Body of pancreas (tissue), 4 donors: ENCODE measurements at places on chromosomes 2 and 18. TPM values are rescaled to one million over a fixed set of nuclear protein-coding genes. Genes with fewer than 3 reads are reported as not detected.

PARD3B gene
- 15.0 TPM for total RNA-seq

- no peak for DNase-seq
Measured at GRCh38 chr18:72375618-72376017, 168.5 kb downstream of the CBLN2 start.

DNA sequence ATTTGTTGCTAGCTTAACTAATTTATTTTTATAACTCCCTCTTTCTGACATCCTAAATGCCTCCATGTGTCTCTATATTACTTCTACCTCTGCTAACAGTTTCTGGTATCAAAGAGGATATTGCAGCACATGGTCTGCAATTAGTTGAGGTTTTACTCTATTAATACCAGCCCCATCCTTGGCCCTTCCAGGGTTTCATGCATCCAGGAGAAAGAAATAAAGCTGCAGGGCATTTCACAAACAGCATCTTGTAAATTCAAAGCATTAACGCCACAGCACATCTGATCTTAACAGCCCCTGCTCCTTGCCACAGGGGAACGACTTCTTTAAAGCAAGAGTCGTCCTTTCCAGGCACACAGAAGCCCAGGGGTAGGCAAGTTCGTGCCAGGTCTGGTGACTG is 258.9 kb downstream of the ICOS start:
- no peak for DNase-seq

- peak; percentile 75 for DNase-seq
Measured at GRCh38 chr2:11248-11941, 34.9 kb downstream of the FAM110C start.

DNA sequence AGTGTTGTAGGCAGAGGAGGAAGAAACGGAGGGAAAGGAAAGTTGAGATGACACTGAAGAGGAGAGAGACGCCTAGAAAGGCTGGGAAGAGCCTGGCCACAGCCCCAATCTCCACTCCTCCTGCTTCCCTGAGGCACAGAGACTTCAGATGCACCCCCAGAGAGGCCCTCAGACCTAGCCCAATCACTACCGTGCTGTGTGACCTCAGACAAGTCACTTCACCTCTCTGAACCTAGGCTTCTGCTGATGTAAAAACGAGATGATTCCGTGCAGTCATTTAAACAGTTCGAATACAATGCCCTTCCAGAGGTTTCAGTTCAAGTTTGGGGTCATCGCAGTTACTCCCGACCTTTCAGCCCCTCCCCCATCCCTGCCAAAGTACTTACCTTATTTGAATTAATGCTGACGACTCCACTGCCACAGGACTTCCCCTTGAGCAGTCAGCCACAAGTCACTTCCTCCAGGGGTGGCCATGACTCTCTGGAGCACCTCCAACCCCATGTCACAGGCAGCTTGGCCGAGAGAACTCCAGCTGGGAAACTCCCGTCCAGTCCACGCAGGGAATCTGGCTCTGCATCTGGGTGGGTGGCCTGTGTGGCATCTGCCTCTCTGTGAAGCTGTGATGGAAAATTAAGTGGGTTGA is 105.2 kb upstream of the ID2 start:
- DNase-seq: no peak

SP9 gene
- total RNA-seq: not detected

ANXA4 gene
- 399 TPM for total RNA-seq

GRCh38 chr2:109331896-109332848 is 203.2 kb downstream of the SH3RF3 start:
- peak; percentile 49 for DNase-seq

RNMT gene
- total RNA-seq: 15.3 TPM

GRCh38 chr18:31596081-31596872 is 4.6 kb downstream of the TTR start:
- DNase-seq: no peak

DNA sequence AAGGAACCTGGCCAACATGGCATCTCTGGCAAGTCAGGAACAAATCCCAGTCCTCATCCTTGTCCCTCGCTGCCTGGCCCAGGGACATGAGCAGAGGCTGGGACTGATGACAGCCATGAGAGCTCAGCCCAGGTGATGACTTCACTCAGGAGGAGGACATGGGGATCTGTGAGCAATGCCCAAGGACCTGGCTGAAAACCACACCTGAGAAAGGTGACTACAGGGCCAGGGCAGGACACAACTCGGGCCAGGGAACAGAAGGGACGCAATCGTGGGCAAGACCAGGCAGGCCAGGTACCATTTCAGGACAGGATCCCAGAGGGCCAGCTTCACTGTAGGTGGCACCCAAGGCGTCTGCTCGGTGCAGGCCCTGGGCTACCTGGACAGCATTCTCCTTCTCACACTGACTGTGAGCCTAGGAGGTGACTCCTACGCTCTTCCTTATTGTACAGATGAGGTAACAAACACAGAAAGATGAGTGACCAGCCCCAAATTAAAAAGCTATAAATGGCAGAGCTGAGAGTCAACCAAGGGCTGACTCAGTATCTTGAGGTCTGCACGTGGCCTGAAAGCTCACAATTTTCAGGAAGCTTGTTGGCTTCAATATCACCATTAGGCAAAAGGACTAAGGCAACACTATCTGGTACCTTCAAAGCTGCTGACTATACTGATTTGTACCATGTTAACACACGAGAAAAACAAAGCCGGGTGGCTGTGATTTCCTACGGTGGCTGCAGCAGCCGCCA is 141.1 kb downstream of the EIPR1 start:
- DNase-seq: no peak

DNA sequence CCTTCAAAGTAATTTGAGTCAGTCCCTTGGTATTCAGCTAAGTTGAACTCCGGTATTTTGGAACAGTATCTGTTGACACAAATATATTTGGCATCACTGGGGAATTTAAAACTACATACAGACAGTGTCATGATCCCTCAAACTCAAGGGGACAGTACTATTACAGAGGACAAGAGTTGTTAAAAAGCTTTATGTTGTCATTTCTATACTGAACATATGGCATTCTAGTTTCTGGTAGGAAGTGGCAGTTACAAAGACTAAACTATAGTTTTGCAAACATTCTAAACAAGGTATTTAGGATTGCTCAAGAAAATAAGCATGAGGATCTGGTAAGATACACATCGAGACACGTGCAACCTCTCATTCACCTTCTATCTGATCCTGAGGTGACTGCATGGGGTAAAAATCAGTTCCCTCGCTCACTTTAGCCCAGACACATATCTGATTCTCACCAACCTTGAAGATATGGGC is 16.6 kb upstream of the CCNYL1 start:
- DNase-seq: no peak

DNA sequence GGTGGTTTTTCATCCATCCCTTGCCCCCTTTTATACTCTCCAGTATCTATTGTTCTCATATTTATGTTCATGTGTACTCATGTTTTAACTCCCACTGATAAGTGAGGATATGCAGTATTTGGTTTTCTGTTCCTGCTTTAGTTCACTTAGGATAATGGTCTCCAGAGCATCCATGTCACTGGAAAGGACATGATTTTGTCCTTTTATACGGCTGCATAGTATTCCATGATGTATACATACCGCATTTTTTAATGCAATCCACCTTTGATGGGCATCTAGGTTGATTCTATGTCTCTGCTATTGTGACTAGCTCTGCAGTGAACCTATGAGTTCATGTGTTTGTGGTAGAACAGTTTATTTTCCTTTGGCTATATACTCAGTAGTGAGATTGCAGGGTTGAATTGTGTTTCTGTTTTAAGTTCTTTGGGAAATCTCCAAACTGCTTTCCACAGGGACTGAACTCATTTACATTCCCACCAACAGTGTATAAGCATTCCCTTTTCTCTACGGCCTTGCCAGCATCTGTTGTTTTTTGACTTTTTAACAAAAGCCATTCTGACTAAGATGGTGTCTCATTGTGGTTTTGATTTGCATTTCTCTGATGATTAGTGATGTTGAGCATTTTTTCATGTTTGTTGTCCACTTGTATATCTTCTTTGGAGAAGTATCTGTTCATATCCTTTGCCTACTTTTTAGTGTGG is 420.2 kb downstream of the THSD7B start:
- no peak for DNase-seq

RPRM gene
- not detected for total RNA-seq

GRCh38 chr2:215332872-215333595 is 21.2 kb downstream of the ATIC start:
- DNase-seq: no peak

DNA sequence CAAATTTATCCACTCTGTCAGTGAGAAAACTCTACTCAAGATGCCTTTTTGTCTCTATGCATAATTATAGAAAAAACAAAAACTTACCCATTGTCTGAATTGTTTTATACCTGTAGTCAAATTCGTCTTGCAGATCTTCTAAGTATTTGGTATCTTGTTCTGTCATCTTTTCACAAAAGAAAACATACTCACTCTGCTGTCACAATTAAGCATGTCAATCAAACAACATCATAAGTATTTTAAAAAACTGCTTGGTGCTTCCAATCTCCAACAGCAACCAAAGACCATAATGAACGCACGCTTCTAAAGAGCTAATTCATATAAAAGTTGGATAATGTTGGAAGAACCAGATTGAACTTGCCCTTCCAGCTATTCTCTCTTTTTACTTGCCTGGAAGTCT is 55.6 kb upstream of the STAT1 start:
- no peak for DNase-seq

- no peak for DNase-seq
Measured at GRCh38 chr2:216583147-216583546, 50.1 kb upstream of the IGFBP2 start.

DNA sequence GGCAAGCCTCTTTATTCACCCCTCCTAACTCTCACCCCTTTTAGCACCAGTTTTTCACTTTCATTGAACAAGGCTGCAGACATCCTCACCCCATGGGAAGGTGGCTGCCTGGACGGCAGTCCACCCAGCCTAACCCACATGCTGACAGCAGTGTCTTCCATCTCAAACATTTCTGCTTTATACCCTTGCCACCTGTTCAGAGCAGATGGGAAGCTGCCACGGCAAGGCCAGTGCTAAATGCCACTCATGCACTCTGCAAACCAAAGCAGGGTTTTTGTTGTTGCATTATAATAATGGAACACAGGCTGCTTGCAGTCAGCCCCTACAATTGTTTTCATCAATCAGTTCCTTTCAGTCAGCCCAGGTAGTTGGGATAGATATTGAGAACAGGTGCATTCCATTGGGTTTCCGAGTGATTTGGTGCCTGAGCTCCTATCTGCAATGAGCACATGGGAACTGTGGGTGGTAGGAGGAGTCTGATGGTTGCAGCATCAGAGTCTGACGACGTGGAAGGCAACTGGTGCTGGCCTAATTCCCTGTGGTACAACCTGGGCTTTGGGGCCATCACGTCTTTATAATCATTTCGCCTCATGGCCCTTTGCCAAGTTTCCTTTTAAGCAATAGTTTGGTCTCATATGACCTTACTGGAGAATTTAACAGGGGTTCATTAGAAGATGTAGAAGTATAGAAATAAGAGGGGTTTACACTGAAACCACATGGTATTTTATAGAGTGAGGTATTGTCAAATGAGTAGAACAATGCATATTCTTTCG is 252.5 kb upstream of the SP5 start:
- DNase-seq: no peak

GRCh38 chr2:150681120-150681804 is 193.8 kb upstream of the RND3 start:
- DNase-seq: no peak
